Activated T-helper 1 cell treated with anti-CD3 and anti-CD28 coated beads, Interleukin-2, amount 50 U/mL, for 16 hours (primary cell): ENCODE measurements at places on chromosomes 5 and 9.

DNA sequence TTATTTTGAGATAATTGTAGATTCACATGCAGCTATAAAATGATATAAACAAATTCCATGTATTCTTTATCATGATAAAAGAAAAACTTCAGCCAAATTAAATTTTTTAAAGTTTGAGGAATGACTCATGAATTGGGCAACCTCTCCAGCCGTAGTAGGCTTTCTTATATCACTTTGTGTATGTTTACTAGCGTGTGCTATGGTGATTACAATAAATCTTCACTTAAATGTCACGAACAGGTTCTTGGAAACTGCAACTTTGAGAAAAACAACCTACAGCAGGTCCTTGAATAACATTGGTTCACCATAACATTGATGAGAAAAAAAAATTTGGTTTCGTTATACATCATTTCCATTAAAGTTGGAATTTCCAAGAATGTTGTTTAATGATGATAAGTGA is 730.9 kb upstream of the TYRP1 start:
- no peak for DNase-seq

DNA sequence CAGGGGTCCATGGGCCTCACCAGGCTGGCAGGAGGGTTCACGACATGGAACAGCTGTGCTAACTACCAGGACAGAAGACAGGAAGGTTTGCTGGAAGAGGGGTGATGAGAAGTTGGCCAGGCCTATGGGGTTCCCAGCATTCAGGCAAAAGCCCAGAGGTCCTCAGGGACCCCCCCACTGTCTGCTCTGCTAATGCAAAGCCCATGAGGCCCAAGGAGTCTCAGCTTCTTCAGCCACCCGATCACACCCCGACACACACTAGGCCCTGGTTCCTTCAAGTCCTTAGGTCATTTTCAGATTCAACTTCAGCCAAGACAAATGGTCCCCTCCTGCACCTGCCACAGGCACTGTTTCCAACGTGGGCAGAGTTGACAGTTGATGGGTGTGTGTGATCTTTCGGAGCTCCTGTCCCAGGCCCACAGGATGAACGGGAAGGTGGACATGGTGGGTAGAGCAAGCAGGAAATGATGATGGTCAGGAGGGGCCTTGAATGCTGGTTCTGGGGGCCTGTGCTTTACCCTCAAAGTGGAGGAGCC is 20.4 kb downstream of the ADAMTS2 start:
- DNase-seq: no peak

GRCh38 chr9:136662656-136663581 is at the start of gene EGFL7:
EGFL7 (plus strand) TSS chr9:136662916; CDS start chr9:136668283, 5,367 bp downstream.
- no peak for DNase-seq

DNA sequence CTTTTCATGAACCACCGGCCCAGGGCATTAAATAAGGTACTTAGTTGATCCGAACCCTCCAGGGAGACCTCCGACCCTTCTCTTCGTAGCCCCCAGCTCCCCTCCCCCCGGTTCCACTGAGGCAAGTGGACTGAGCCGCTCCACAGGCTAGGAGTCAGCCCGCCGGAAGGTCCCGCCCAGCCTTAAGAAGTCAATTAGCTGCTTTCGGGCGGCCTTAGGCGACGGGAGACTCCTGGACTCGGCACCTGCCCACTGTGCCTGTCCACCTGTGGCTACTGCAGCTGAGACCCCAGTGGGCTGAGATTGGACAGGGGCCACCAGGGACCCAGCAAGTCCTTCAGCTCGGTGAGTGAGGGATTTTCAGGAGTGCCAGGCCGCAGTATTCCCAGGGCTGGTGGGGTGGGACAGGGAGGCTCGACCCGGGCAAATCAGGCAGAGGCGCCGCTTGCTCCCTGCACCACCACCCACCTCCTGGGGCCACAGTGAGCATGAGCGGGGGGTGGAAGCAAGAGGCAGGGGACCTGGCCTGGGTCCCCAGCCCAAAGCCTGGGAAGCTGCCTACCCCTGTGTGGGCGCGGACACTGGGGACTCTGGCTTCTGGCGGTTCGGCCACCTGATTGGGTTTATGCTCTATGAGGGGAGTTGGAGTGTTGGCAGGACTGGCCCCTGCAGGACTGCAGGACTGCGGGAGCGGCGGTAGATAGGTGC is 39.6 kb upstream of the SPATA31E1 start:
- DNase-seq: no peak

- DNase-seq: no peak
Measured at GRCh38 chr5:77935506-77936364, 159.6 kb upstream of the TBCA start.

- DNase-seq: no peak
Measured at GRCh38 chr5:158212917-158213316, 354.0 kb upstream of the CLINT1 start.
